ENCODE measurements at places on chromosomes 1 and 21. TPM values are rescaled to one million over a fixed set of nuclear protein-coding genes. Genes with fewer than 3 reads are reported as not detected.
A peak's percentile ranks its signal among the peaks of the same experiment; 100 is the strongest.

- no peak overlapping the region for H3K27ac ChIP-seq
- no peaks in the 10 kb centered on the region for H3K4me1 ChIP-seq
- no peak for DNase-seq
- H3K4me3 ChIP-seq: no peak overlapping the region
- H3K36me3 ChIP-seq: no peaks in the 10 kb centered on the region
- H3K27me3 ChIP-seq: no peaks in the 10 kb centered on the region
Observed at GRCh38 chr21:42459546-42460215, 36.3 kb downstream of the RSPH1 start.

- H3K4me3 ChIP-seq: peak overlapping the region; percentile 32
- no peaks in the 10 kb centered on the region for H3K36me3 ChIP-seq
- H3K27me3 ChIP-seq: no peaks in the 10 kb centered on the region
- no peak overlapping the region for H3K27ac ChIP-seq
- H3K4me1 ChIP-seq: peaks cover 12% of the 10 kb centered on the region
- no peak for DNase-seq
Observed at GRCh38 chr1:47593598-47594285, 155.9 kb downstream of the FOXD2 start.

DNA sequence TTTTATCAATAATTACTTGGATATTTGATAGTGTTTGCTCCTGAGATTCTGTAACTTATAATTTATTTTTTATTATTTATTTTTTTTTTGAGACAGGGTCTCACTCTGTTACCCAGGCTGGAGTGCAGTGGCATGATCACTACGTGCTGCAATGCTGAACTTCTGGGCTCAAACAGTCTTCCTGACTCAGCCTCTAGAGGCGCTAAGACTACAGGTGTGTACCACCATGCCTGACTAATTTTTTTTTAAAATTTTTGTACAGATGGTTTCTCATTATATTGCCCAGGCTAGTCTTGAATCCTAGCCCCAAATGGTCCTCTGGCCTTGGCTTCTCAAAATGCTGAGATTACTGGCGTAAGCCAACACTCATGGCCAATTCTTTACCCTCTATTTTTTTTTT lies 845.5 kb upstream of the ADGRL4 start:
- DNase-seq: no peak
- no peak overlapping the region for H3K27ac ChIP-seq
- H3K4me3 ChIP-seq: no peak overlapping the region
- H3K4me1 ChIP-seq: no peaks in the 10 kb centered on the region
- H3K27me3 ChIP-seq: no peaks in the 10 kb centered on the region

DNA sequence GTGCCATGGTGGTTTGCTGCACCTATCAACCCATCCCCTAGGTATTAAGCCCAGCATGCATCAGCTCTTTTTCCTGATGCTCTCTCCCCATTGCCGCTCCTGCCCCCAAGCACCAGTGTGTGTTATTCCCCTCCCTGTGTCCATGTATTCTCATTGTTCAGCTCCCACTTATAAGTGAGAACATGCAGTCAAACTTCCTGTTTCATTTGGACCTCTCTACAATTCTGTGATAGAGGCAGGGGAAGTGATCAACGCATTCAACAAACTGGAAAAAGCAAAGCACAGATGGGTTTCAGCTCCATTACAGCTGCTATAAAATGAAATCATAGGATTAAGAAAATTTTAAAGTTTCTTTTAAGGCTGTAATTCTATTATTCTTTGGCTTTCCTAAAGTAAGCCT lies 23.3 kb upstream of the CD55 start:
- H3K27ac ChIP-seq: no peak overlapping the region
- no peaks in the 10 kb centered on the region for H3K4me1 ChIP-seq
- H3K36me3 ChIP-seq: no peaks in the 10 kb centered on the region
- H3K27me3 ChIP-seq: no peaks in the 10 kb centered on the region
- DNase-seq: no peak

DNA sequence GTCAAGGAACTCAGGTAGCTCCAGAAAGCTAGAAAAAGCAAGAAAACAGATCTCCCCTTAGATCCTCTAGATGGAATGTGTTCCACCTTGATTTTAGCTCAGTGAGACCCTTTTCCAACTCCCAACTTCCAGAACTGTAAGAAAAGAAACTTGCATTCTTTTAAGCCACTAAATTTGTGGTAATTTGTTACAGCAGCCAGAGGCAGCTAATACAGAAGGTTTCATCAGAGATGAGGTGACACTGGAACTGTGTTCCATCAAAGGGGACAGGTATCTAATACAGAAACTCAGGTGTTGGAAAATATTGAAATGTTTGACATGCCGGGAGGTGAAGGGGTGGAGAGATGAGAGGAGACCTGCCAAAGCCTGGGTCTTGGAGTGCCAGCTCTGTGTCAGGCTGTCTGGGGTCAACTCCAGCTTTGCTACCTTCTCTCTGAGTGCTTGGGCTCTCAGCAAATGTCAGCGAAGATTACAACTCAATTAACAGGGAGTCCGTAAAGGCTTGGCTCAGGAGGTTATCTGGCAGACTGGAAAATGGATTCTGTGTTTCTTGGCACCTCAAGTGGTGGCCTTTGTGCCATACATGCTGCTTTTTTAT lies 71.3 kb downstream of the PLPP3 start:
- H3K27me3 ChIP-seq: no peaks in the 10 kb centered on the region
- no peak overlapping the region for H3K4me3 ChIP-seq
- peaks cover 88% of the 10 kb centered on the region for H3K4me1 ChIP-seq
- no peak for DNase-seq

FCRL6 gene
- not detected for total RNA-seq

CCDC17 gene
- 1.5 TPM for total RNA-seq

SPRR2G gene
- not detected for total RNA-seq

CD1C gene
- 9.6 TPM for total RNA-seq

All from vagina (tissue), 2 donors.